Thymus (tissue), 14 donors: ENCODE measurements at places on chromosomes 4 and X. TPM values are rescaled to one million over a fixed set of nuclear protein-coding genes. Genes with fewer than 3 reads are reported as not detected.

The FGFR3 gene
- 3.8 TPM for total RNA-seq

The TTC29 gene
- total RNA-seq, result 0.09 TPM

The SEPTIN6 gene
- 223 TPM for total RNA-seq

The HAND2 gene
- total RNA-seq, result 1.4 TPM

The ATOH1 gene
- under 0.01 TPM for total RNA-seq

The SMARCA1 gene
- 15.5 TPM for total RNA-seq

The SAP30 gene
- total RNA-seq, result 23.8 TPM

The OPRPN gene
- total RNA-seq, result not detected

The MPP1 gene
- 81.4 TPM for total RNA-seq

The TNIP3 gene
- 3.5 TPM for total RNA-seq

The PCYT1B gene
- total RNA-seq, result 0.38 TPM

The TMPRSS11F gene
- total RNA-seq, result 0.09 TPM

The RIPPLY1 gene
- total RNA-seq, result not detected
